Psoas muscle (tissue), 8 donors: ENCODE measurements at places on chromosomes 3 and 15.

GRCh38 chr3:37287776-37288175 is 113.4 kb upstream of the LRRFIP2 start:
- no peak for DNase-seq

DNA sequence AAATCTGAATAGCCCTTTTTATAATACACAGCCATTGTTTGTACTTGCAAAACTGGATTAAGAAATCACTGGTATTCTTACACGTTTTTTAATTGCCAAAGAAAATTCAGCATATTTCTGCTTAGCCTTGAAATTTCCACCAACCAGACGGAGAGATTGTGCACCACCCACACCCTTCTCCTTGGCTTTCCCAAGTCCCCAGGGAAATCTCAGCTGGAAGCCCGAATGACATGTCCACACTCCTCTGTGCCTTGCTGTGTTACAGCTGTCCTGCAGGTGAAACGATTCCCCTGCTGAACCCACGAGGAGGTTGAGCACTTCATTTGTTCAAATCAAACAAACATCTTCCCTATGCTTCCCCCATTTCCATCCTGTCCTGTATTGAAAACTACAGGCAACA is 49.6 kb upstream of the PPARG start:
- DNase-seq, result no peak

- DNase-seq, result no peak
Observed at GRCh38 chr3:33883538-33883950, 85.1 kb downstream of the PDCD6IP start.

GRCh38 chr3:13590841-13591520 is 42.1 kb downstream of the FBLN2 start:
- DNase-seq, result no peak

DNA sequence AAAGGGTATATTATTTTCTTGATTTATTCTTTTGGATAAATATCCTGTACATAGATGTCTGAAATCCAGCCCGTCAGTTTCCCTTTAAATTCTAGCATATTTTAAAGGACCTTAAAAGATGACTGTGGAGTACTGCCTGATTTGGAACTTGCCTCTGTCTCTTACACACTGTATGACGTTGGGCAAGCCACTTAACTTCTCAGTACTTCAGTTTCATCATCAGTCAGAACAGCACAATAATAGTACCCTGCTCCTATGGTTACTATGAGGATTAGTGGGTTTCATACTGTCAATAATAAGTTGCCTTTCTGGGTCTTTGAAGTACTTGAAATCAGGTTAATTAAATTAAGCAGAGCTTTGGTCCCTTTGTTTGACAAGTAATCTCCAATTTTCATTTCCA is 374.3 kb downstream of the TIGIT start:
- no peak for DNase-seq

DNA sequence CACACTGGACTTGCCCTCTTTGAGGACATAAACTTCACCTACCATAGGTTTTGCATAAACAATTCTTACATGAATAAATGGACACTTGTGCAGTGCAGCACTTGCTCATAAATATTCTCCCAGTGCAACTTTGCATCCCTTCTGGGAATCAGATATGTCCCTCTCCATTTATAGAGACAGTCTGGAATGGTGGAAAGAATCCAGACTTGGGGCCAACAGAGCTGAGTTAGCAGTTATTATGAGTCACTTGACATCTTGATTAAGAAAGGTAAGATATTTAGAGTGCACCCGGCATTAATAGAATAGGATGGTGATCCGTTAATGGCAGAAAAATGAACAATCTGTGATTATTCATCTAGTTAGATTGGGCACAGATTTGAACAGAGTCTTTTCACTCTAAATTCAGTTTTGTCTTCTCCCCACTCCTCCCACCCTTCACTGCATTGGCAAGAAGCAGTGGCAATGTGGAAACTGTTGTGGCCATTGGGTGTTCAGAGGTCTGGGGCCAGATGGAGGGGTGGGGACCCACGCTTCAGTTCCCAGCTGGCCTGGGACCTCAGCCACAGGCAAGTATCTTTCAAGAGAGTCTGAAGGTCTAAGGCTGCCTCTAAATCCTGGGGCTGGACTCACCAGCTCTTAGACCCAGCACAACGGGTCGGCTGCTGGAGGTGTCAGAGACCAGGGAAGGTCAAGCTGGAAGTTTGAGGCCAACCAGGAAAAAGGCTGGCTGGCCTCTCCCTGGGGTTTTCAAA is 58.9 kb upstream of the KY start:
- peak; percentile 47 for DNase-seq

DNA sequence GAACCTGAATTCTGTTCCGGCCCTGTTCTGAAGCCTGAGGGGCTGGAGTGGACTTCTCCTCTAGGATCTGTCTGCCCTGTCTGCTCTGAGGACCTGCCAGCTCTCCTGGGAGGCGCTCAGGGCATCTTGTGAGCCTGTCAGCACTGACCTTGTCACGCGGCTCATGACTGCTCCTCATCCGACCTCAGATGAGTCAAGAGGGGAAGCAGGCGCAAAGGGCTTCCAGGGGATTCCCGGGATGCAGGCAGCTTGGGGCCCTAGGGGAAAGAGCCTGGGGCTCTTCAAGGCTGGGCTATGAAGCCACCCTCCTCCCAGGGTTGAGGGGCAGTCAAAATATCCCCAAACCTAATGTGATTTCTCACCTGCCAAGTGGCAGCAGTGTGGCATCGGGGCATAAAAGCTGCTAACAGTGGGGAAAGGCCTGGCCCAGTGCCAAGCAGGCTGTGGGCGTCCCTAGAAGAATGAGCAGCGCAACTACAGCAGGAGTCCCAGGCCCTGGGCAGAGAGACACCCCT is 27.6 kb upstream of the ANKDD1A start:
- DNase-seq, result peak; percentile 80

DNA sequence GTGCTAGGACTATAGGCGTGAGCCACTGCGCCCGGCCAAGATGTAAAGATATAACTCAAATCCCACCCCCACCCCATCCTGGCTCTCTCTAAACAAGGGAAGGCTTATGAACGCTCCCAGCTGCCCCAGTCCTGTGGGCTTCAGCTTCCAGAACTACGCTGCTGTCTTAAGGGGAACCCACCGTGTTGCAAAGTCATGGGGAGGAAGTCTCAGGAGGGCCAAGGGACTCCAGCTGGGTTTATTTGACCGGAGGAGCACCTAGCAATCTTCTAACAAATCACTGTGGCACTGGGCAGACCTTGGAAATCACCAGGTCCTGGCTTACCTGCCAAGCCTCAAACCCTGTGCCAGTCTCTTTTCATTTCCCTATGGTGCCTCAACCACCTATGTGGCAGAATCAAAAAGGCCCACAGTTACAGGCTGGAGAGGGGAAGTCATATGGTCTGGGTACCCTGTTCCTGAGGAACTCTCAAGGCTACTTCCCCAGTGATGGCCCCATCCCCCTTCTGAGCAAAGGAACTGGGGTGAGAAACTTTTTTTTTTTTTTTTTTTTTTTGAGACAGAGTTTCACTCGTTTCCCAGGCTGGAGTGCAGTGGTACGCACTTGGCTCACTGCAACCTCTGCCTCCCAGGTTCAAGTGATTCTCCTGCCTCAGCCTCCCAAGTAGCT is 83.4 kb downstream of the RBPMS2 start:
- no peak for DNase-seq

DNA sequence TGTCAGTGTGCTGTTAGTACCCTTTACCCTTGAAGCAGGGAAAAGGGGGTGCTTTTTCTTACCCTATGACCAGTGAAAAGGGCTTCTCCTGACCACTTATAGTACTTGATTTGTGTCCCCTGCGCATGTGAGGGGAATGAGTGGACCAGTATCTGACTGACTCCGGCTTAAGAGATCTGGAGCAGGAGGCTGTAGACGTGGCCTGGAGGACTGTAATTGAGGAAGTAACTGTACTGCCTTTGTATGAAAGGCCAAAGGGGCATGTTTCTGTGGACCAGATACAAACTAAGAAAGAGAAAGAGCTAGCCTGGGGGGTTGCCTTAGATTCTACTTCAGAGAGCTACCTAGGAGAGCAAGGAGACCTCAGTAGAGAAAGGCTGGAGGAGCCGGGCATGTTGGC is 89.9 kb upstream of the TBL1XR1 start:
- no peak for DNase-seq

GRCh38 chr3:98739266-98739665 is 23.9 kb upstream of the ST3GAL6 start:
- DNase-seq, result no peak

- no peak for DNase-seq
Observed at GRCh38 chr3:127092776-127093175, 100.2 kb upstream of the PRR23E start.

GRCh38 chr3:1015826-1016225 is 77.0 kb upstream of the CNTN6 start:
- DNase-seq, result no peak

- no peak for DNase-seq
Observed at GRCh38 chr15:67548862-67549651, 6.6 kb downstream of the MAP2K5 start.

GRCh38 chr3:6417174-6417573 is 443.7 kb upstream of the GRM7 start:
- DNase-seq, result no peak

DNA sequence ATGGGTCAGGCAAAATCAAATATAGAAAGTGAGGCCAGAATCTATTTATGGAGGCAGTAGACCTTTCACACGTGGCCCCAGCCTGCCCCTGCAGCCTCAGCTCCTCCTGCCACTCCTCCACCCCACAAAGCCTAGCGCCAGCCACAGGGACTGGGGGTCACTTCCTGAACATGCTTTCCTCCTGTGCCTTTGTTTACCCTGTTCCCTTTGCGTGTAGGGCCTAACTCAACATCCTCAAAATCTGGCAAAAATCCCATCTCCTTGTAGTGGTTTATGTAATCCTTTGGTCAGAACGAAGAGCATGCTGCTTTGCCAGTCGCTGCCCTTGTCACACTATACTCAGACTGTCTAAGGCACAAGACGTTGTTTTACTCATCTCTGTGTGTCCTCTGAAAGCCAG is 39.6 kb downstream of the KBTBD12 start:
- peak; percentile 76 for DNase-seq

DNA sequence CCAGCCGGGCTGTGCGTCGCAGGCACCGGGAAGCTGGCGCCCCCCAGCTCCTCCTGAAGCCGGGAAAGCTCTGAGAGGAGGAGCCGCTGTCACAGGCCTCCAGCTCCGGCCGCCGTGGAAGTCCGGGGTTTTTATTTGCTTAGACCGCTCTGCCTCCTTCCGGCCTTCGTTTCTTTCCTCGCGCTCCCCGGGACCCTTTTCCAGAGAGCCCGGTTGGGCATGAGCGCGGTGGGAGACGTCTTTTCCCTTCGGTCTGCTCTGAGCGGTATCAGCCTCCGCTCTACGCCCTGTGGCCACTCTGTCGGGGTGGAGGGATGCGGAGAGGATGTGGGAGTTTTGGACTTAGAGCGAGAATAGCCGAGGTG is 559 bp downstream of the SENP5 start:
- peak; percentile 16 for DNase-seq

- no peak for DNase-seq
Observed at GRCh38 chr15:80317389-80318182, 65.6 kb upstream of the CTXND1 start.

GRCh38 chr3:94220426-94220825 is 157.6 kb downstream of the NSUN3 start:
- DNase-seq, result no peak

- DNase-seq, result no peak
Observed at GRCh38 chr3:57009367-57009766, 51.1 kb upstream of the SPATA12 start.

GRCh38 chr3:74346896-74347295 is 267.6 kb downstream of the CNTN3 start:
- no peak for DNase-seq

DNA sequence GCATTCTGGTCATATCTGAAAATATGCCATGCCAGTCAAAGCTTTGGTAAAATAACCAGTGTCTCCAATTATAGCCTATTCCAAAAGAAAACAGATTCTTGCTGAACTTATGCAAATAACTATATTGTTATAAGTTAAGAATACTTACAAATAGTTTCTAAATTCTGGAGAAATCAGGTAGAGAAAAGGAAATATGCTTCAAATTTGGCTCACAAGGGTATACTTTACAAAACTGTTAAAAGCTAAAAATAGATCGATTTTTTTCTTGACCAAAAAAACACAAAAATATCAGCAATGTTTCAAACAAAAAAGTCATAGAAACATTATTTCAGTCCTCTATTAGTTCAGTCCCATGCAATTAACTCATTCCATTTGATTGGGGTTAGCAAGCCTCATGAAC is 23.7 kb downstream of the SETMAR start:
- DNase-seq, result no peak

GRCh38 chr3:94453864-94454263 is 391.0 kb downstream of the NSUN3 start:
- DNase-seq, result no peak

DNA sequence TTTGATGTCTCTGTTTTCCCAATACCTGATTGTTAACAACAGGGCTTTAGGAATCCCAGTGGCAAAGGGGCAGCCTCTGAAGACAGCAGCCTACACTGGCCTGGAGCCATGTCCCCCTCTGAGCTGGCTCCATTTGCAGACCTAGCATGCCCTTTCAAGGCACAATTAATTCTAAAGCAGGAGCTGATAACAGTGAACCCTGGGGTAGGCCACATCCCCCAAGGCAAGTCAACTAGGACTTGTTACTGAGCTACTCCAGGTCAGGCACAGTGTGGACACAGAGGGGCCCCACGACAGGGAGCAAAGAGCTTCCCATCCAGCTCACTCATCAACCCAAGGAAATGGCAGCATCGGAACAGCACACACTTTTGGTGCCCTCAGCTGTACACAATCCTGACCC is 51.9 kb downstream of the SPSB4 start:
- peak; percentile 16 for DNase-seq

- no peak for DNase-seq
Observed at GRCh38 chr3:139572847-139573672, 33.5 kb upstream of the RBP1 start.

- DNase-seq, result no peak
Observed at GRCh38 chr3:122928396-122929187, 99.0 kb downstream of the SEMA5B start.

GRCh38 chr3:143918848-143919247 is 52.8 kb upstream of the DIPK2A start:
- no peak for DNase-seq

- DNase-seq, result no peak
Observed at GRCh38 chr3:191366675-191367074, 36.3 kb upstream of the UTS2B start.

DNA sequence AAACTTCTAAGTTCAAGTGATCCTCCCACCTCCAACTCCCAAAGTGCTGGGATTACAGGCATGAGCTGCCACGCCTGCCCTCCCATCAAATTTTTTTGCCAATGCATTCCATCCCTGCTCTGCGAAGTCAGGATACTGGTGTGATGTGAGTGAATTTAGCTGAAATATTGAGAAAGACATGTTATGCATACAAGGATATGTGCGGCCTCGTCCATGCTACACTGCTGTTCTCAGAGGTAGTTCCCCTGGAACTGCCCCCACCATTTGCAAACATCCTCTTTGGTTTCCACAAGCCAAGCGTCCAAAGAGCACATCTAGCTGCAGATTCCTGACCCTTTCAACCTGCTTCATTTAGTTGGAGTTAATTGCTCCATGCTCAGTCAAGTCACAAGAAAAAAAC is 36.5 kb upstream of the BCL2A1 start:
- DNase-seq, result no peak

DNA sequence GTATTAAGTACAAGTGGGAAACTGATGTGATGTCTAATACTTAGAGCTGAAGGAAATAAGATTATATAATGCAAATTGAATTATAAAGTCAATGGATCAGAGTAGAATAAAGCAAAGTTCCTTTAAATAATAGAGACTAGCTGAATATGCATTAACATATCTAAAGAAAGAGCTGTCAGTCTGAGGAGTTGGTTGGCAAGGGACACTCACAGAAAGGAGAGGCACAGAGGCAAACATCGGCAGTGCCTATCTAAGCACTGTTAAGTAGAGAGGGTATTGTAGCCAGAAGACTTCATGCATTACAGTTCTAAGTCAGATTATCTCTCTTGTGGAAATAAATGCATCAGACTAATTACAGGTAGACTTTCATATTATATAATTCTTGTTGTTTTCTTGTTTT is 16.6 kb downstream of the NRG4 start:
- DNase-seq, result no peak
